ENCODE measurements at places on chromosomes 6 and 20.

GRCh38 chr6:13526727-13527670, 39.6 kb upstream of the GFOD1 start:
- no peak for DNase-seq

DNA sequence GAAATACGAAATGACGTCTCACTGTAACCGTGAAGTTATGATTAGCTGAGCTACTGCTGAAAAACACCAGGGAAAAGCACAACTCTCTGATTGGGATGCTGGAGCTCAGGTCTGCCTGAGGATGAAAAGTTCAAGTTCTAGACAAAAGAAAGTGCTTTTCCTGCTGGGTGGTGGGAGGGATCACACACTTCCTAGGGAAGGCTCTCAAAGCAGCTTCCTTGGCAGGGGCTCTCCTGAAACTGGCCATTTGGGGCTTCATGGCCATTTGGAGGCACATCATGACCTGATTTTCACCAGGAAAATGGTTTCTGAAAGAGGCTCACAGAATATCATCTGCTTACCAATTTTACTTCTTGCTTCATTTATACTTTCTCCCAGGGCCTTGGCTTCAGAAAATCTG, 97.1 kb upstream of the KCNK16 start:
- DNase-seq = no peak

DNA sequence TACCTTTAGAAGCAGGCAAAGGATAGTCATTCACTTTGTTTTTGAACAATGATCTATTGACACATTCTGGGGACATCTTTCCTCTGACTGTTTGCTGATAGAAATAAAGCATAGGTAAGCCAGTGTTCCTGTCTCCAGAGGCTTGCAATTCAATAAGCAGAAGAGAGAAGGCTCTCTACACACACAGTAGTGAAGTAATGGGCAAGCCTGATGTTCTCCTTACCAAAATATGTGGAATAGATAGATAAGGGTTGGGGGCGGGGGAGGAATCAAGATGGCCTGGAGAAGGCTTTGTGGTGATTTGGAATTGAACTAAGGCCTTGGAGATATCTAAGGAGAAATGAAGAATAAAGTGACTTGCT, 27.3 kb downstream of the PAQR8 start:
- no peak for DNase-seq

DNA sequence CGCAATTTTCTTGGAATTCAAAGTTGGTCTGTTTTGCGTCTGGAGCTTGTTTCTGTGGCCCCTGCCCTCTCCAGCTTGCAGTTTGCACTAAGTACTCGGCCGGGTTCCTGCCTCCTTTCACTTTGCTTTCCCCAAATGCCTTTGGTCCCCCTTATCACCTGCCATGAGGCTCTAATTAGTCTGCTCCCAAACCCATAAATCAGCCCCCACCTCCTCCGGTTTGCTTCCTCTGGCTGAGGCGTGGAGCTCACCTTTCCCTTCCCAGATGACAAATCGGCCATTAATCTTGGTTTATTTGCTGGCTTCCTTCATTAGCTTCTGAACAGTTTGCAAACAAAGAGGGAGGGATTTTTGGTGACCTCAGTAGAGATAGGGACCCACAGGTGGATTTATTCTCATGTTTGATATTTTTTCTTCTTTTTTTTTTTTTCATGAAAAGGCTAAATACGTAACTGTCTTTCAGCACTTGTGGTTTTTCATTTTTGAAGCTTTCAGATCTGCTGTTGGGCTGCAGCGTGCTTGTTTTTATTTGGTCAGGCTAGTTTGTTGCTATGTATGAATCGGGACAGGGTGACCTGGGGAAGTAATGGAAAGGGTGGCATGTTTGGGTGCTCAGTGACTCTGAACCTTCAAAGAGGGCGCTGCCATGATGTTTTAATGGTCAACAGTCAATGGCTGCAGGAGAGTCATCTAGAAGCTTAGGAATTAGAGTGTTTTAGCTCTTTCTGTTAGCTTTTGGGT, 121.7 kb upstream of the JAG1 start:
- DNase-seq = no peak

DNA sequence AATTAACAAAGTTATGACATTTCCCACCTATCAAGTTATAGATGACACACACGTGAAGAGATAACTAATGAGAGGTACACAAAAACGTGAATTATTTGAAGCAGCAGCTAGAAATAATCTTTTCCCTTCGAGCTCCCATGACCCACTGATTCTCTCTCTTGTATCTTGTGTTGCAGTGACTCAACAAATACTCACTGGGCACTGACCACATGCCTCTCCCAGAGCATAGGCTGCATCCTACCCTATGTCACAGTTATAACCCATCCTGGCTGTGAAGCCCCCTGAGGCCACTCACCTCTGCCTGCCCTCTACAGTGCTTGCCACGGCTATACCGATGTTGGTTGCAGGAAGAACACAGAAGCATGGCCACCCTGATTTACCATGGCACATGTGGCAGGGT, 91.8 kb downstream of the INSM1 start:
- DNase-seq = no peak

DNA sequence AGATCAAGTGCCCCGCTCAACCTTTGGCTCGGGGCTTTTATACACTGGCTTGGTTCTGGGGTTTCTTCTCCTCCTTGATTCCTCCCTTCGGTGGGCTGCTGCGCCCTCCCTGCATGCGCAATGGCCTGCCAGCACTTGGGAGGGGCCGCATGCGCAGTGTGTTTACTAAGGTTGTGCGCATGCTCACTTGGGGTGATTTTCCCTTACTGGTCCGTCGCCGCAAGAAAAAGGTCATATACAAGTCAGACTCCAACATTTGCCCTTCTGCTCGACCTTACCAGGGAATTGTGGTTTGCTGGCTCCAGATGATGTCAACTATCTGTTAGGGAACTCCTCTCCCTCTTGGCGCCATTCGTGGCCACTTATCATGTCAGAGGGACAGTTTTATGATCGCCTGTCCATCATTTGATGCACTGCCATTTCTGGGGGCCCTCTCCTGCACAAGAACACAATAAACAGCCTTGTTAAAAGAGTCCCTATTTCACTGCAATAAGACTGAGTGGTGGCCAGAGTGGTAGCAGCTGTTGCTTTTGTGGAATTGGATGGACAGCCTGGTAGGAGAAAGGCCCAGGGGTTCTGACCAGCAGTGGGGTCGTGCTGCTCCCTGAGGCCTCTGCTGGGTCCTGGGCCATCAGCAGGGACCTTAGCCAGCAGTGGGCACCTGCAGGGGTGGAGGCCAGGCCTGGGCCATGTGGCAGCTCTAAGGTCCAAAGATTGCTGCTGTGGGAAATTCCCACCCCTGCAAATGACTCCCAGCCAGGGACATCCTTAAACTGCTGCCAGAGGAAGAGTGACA, 2.8 kb upstream of the LBP start:
- no peak for DNase-seq

- DNase-seq = no peak
Observed at GRCh38 chr6:76448109-76448508, 375.6 kb upstream of the IMPG1 start.

DNA sequence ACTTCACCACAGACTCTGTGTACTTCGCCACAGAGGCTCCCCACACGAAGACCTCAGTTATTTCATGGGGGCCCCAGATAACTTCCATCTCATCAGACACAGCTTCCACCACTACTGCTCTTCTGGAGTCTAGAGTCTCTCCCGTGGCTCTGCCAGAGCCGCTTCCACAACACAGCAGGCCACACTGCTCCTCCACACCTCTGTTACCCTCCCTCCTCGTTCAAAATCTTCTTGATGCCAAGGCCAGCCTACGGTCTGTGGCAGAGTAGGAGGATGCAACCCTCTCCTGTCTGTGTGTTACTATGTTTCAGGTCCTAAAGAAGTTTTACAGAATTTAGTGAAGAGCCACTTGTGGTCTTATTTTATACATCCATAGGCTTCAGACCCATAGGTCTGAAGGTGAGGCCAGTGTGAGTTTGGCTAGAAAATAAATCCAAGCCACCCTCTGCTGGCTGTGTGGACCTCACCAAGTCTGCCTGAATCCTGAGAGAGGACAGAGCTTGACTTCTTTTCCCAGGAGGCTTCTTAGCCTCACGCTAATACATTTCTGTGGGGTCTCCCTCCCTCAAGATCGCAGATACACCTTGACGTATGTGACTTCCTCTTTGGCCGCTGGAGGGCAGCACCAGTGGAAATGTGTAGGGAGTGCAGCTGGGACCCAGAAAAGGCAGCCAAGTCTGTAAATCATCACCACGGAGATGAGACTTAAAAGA, 197.7 kb downstream of the FAXC start:
- DNase-seq = no peak

DNA sequence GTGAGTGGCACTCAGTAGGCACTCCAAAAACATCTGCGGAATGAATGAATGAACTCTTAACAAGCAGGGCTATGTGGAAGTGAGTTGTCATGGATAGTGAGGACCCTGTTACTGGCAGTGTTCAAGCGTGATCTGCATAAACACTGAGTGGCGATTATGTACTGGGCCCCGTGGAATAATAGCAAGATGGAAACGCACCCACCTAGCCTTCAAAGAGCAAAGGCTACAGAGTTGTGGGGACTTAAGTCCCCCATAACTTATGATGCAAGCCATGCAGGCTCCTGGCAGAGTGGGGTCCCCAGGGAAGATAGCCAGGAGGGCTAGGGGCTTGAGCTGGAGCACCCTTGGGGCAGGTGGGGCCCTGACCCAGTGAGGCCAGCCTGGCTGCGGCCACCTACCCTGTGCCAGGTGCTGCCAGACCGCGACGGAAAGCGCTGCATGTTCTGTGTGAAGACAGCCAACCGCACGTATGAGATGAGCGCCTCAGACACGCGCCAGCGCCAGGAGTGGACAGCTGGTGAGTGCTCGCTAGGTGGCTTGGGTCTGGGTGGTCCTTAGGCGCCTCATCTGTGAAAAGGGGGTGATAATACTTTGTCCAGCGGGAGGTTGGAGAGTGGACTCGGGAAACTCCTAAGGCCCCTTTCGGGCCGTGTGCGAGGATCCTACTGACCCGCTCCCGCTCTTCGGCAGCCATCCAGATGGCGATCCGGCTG, 20.0 kb downstream of the DEF6 start:
- no peak for DNase-seq

- DNase-seq = no peak
Observed at GRCh38 chr6:146369866-146370265, 173.8 kb upstream of the RAB32 start.

GRCh38 chr20:62310757-62311121, 7.9 kb downstream of the ADRM1 start:
- no peak for DNase-seq

- DNase-seq = no peak
Observed at GRCh38 chr6:159693894-159694545, 979 bp upstream of the SOD2 start.

GRCh38 chr6:55088902-55089301, 85.4 kb upstream of the HCRTR2 start:
- no peak for DNase-seq

DNA sequence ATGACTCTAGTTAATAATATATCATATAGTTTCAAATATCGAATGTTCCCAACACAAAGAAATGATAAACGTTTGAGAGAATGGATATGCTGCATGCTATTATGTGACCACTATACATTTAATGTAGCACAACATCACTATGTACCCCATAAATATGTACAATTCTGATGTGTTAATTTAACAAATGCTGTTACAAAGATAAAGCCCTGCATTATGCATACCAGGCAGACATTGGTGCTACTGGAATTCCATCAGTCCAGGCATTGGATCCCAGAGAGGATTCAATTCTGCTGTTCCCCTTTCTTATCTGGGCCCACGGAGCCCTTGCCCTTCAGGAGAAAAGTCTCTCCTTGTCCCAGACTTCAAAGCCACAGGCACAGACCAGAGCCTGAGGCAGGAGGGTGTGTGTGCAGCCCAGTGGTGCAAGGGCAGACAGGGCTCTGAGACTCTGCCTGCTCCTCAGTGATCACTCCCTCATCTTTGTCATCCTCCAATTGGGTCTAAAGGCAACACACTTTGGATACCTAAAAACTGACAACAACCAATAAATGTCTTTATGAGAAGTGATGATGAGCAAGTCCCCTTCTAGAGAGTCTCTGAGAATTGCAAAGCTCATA, 45.2 kb downstream of the PSMG4 start:
- no peak for DNase-seq

DNA sequence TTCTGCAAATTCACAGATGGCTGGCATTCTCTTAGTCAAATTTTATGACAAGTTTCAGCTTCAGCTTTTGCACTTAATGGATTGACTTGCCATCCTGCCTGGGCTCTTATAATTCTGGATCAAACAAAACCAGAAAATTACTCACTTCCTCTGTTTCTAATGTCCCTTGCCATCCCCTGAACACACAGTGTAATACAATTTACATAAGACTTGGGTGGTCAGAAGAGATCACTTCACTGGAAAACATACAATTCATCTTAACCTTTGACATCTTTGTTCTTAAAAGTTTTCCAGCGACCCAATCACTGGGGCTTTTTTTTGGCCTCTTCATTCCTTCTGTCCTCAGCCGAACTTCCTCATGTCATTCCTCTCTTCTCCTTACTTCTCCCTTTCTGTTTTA, 199.0 kb downstream of the ARHGAP18 start:
- no peak for DNase-seq

DNA sequence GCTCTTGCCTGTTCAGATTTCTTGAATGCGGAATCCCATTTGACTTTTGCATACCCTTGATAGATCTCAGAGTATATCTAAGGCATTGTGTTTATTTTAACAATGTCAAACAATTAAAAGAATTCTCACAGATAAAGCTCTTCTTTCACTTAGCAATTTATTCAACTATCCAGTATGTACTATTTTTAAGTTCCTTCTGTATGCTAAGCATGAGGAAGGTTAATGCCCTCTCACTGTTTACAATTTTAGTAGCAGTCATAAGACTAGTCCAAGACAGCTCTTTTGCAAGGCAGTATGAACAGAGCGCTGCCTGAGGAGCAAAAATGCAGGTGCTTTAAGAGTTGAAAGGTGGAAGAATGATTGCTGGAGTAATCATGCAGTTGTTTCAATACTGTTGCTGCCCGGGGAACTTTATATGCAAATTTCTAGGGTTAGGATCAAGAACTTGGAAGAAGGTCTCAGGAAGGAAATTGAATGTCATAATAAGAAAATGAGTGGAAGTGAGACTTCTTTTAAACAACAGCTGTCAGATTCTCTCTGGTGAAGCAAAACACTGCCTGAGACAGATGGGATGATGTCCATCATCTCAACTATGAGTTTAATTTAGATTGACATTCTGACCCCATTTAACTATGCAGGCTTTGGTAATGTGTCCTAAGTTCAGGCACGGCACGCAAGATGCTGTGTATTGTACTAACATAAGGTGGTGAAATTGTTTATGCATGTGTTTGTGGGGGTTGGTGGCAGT, 1303.5 kb upstream of the CITED2 start:
- DNase-seq = no peak

- DNase-seq = no peak
Observed at GRCh38 chr6:91824331-91824730, 1237.5 kb upstream of the MAP3K7 start.

GRCh38 chr6:107124934-107125348, 9.6 kb upstream of the BEND3 start:
- DNase-seq = no peak

- DNase-seq = no peak
Observed at GRCh38 chr6:137352859-137353258, 133.7 kb upstream of the IFNGR1 start.

DNA sequence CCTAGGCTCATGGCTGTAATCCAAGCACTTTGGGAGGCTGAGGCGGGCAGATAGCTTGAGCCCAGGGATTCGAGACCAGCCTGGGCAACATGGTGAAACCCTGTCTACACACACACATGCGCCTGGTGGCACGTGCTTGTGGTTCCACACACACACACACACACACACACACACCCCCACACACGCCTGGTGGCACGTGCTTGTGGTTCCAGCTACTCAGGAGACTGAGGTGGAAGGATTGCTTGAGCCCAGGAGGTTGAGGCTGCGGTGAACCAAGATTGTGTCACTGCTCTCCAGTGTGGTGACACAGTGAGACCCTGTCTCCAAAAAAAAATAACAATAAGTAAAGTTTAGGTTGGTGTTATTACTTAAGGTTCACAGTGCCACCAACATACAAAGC, 165.8 kb downstream of the ZFAND3 start:
- DNase-seq = no peak

All from activated CD8-positive, alpha-beta memory T cell treated with anti-CD3 and anti-CD28 coated beads for 1 hour (primary cell).